Dorsolateral prefrontal cortex (tissue), 122 donors: ENCODE measurements at places on chromosomes 1 and 21. TPM values are rescaled to one million over a fixed set of nuclear protein-coding genes. Genes with fewer than 3 reads are reported as not detected.

The ATP1A4 gene
- 1.9 TPM for total RNA-seq

The ANKRD45 gene
- 10.7 TPM for total RNA-seq

The NCF2 gene
- total RNA-seq = 6.0 TPM

The H6PD gene
- total RNA-seq = 16.8 TPM

The SELL gene
- 4.3 TPM for total RNA-seq

The FHAD1 gene
- 2.3 TPM for total RNA-seq
